A549 treated with RU486 at 1 μM for 4 hours (cell line): ENCODE measurements at places on chromosomes 6 and 20. TPM values are rescaled to one million over a fixed set of nuclear protein-coding genes. Genes with fewer than 3 reads are reported as not detected.

Gene TOX2
- 8.9 to 10.2 TPM (median 9.4 TPM) in 5 replicates for total RNA-seq

Gene TMEM217
- total RNA-seq: 0.80 to 1.1 TPM (median 0.97 TPM) in 5 replicates

Gene TCP11
- total RNA-seq: not detected in 5 replicates

Gene MAK
- 0.10 to 0.21 TPM (median 0.14 TPM) in 5 replicates for total RNA-seq

Gene TCF15
- not detected in 5 replicates for total RNA-seq

Gene ENPP5
- not detected in 5 replicates for total RNA-seq

Gene ITPA
- 116 to 134 TPM (median 125 TPM) in 5 replicates for total RNA-seq

Gene NOX3
- not detected in 5 replicates for total RNA-seq

Gene XKR7
- total RNA-seq: 0.01 TPM in 1 of 5 replicates, not detected in the others

Gene EPPIN
- total RNA-seq: not detected in 5 replicates

Gene FOXF2
- total RNA-seq: 18.5 to 28.8 TPM (median 27.8 TPM) in 5 replicates

Gene TMEM170B
- total RNA-seq: 0.17 to 0.87 TPM (median 0.80 TPM) in 5 replicates

Gene HTR1E
- total RNA-seq: not detected in 5 replicates

Gene SLC17A1
- total RNA-seq: 0.08 to 0.10 TPM in 2 of 5 replicates, not detected in the others

Gene LPA
- total RNA-seq: 0.09 to 0.10 TPM in 2 of 5 replicates, not detected in the others

Gene LHFPL5
- 0.05 TPM in 1 of 5 replicates, not detected in the others for total RNA-seq

Gene GRIK2
- 0.19 to 0.41 TPM (median 0.28 TPM) in 5 replicates for total RNA-seq

Gene DEFB112
- not detected in 5 replicates for total RNA-seq

Gene INSM1
- not detected in 5 replicates for total RNA-seq

Gene C6orf132
- total RNA-seq: 0.96 to 2.0 TPM (median 1.3 TPM) in 5 replicates

Gene PFDN4
- 17.8 to 79.7 TPM (median 57.2 TPM) in 5 replicates for total RNA-seq

Gene COL21A1
- total RNA-seq: 0.43 to 1.5 TPM (median 0.72 TPM) in 5 replicates

Gene DZANK1
- 2.6 to 3.3 TPM (median 2.8 TPM) in 5 replicates for total RNA-seq

Gene RNF182
- total RNA-seq: 2.5 to 3.7 TPM (median 3.3 TPM) in 5 replicates

Gene TNFAIP3
- total RNA-seq: 11.3 to 19.9 TPM (median 12.3 TPM) in 5 replicates

Gene UNC5CL
- total RNA-seq: 0.30 to 0.57 TPM (median 0.42 TPM) in 5 replicates

Gene CALHM4
- not detected in 5 replicates for total RNA-seq

Gene DEFB124
- not detected in 5 replicates for total RNA-seq

Gene OR10C1
- not detected in 5 replicates for total RNA-seq

Gene NKAPL
- not detected in 5 replicates for total RNA-seq

Gene MCCD1
- not detected in 5 replicates for total RNA-seq

Gene KCNG1
- 13.9 to 24.3 TPM (median 18.1 TPM) in 5 replicates for total RNA-seq
